ENCODE measurements at places on chromosomes 11 and 22. TPM values are rescaled to one million over a fixed set of nuclear protein-coding genes. Genes with fewer than 3 reads are reported as not detected.

The PYGM gene
- not detected for total RNA-seq

The KRTAP5-8 gene
- total RNA-seq: not detected

The ARSA gene
- total RNA-seq: 14.3 TPM

The DGAT2 gene
- 15.9 TPM for total RNA-seq

The FXYD6 gene
- 2.1 TPM for total RNA-seq

The DCHS1 gene
- 3.8 TPM for total RNA-seq

Measured in A172 (cell line).